ENCODE measurements at places on chromosomes 1 and 21.

DNA sequence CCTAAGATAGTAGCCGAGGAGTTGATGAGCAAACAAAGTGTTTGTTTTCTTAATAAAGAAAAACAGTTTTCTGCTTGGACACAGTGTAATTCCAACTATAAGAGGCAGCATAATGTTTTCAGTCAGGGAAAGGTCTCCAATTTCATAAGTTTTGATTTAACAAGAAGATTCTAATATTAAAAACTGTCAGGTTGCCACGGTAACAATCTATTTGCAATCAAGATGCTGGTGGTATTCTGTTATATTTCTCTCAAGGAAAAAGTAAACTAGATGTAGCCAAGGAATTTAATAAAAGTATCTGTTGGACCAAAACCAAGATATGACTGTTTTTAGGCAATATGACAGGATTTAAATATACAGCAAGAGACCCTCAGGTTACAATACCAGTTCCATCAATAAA is 211.7 kb downstream of the SMYD3 start:
- no peak for DNase-seq

DNA sequence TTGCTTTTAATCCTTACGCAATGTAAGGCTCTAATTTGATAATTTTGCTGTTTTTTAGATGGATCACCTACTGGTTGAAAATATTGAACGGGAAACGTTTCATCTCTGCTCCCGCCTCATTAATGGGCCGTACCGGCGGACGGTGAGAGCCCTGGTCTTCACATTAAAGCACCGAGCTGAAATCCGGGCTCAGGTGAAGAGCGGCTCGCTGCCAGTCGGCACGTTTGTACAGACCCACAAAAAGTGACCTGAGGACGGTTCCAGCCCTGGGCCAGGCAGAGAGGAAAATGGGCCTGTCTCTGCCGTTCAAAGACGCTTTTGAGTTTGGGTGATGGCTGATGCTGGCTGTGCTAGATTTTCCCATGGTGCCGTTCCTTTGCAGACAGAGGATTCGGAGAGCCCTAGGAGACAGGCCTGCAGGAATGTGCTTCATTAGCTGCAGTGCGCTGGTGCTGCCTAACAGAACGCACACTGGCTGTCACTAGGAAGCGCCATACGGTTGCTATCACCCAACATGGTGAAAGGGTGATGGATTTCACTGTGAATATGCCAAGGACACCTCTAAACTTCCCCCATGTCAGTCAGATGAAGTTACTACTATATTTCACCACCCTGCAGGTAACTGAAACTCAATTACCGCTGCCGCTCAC is 42.9 kb downstream of the TCEANC2 start:
- DNase-seq: no peak

DNA sequence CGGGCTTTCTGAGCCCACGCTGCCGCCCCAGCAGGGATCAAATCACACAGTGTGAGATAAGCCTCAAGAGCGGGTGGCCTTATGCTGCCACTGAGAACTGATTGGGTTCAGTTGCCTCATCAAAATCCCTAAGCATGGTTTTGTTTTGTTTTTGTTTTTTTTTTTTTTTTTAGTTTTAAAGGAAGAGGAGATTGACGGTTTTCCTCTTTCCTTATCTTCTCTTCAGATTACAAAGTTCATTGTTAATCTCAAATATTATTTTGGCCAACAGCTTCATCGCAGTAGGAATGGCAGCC is 651 bp downstream of the COA6 start:
- DNase-seq: no peak

GRCh38 chr1:110686188-110686587 is 11.4 kb upstream of the KCNA3 start:
- DNase-seq: no peak
